ENCODE measurements at places on chromosomes 3 and 15. TPM values are rescaled to one million over a fixed set of nuclear protein-coding genes. Genes with fewer than 3 reads are reported as not detected.

SLC6A1 gene
- polyA plus RNA-seq, result 1.7 TPM

- DNase-seq, result no peak
Observed at GRCh38 chr3:170232266-170232665, 10.0 kb downstream of the PRKCI start.

- no peak for DNase-seq
Observed at GRCh38 chr3:196138482-196139254, 56.8 kb upstream of the TFRC start.

GRCh38 chr15:36960179-36960946, 140.0 kb downstream of the MEIS2 start:
- no peak for DNase-seq

DNA sequence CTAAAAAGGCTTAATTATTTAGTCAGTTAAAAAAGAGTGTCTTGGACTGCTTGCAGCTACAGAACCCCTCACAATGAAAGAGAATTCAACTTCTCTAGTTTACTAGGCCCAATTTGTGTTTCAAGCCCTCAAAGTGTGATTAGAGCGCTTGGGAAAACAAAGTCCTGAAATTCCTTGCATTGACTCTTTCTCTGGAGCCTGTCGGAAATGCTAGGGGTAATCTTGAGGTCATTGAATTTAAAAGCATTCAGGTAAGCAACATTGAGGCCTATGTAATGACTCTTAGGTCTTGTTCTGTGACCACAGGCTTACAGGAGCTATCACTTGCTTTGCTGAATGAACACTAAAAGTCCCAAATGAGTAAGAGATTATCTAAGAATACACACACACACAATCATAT, 186.0 kb downstream of the NLGN1 start:
- DNase-seq, result no peak
